ENCODE measurements at places on chromosomes 6 and 20.
A peak's percentile ranks its signal among the peaks of the same experiment; 100 is the strongest.

DNA sequence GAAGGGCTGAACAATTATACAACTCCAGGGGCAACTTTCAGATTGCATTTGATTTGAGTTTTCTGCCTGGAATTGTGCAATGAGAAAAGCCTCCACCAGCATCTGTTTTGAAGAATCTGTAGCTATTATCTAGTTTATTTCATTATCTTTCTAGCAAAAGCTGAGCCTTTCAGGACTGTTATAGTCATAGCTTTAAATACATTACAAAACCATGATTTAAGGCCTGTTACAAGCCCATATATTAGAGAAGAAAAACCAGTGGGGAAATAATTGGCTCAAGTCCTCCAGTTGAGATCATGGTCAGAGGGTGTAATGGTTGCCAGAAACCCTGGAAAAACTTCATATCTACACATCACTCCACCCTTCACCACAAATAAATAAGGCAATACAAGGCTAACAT lies 676.2 kb downstream of the HDGFL1 start:
- DNase-seq: no peak

DNA sequence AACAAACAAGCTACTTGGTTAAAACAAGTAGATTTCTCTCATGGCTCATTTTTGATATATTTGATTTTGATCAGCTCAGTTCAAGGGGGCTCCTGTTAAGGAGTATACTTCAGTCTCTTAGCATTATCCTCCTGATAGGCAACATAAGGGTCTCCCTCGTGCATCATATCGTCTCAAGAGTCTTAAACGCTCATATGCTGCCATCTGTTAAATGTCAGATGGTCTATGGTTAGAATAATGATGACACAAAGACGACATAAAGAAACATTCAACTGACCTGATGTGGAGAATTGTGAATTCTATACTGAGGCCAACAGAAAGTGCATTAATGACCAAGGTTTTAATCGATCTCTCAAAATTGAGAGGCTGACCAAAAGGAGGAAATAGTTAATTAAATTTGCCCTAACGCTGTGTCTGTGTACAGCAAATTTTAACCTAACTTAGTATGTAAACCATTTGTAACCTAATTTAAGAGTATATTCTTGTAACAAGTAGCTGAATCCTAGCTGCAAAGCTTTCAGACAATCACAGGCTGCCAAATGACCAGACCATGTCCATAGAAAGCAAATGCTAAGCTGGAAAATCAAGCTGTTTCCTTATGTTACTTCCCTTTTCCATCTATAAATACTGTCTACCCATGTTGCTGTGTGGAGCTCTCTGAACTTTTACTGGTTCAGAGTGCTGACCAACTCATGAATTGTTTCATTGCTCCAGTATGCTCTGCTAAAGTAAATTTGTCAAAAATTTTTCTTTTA lies 1688.5 kb downstream of the GRIK2 start:
- DNase-seq: no peak

- no peak for DNase-seq
These were observed 5.4 kb upstream of the RSPH3 start for GRCh38 chr6:159005436-159005835.

GRCh38 chr20:62122654-62123449 lies 577 bp downstream of the LSM14B start:
- DNase-seq: peak; percentile 53

GRCh38 chr6:25166955-25167748 lies 112.0 kb upstream of the CARMIL1 start:
- DNase-seq: no peak

DNA sequence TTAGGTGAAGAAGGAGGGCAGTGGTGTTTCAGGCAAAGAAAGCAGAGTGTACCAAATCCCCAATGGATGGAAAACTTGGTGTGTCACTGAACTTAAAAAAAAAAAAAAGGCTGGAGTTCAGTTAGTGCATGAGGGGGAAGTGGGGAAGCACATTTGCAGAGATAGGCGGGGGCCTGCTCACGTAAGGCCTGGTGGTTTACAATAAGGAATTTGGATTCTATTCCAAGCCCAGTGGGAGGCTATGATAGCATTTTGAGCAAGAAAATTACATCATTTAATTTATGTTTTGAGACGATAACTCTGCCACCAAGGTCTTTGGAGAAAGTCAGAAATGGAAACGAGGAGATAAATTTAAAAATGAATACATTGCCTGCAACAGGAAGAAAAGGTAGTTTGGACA lies 225.5 kb downstream of the EYA4 start:
- no peak for DNase-seq

DNA sequence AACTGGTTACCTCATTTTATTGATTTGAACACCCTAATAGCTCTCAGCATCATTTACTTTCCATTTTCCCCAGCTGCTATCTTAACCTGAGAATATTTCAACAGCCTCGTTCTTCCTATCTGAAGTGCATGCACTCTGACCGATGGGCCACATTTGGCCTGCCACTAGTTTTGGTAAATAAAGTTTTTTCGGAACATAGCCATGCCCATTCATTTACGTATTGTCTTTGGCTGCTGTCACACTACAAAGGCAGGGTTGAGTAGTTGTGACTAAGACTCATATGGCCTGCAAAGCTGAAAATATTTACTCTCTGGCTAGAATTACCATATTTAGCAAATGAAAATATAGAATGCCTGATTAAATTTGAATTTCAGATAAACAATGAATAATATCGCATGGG lies 10.8 kb downstream of the ADGRF4 start:
- no peak for DNase-seq

DNA sequence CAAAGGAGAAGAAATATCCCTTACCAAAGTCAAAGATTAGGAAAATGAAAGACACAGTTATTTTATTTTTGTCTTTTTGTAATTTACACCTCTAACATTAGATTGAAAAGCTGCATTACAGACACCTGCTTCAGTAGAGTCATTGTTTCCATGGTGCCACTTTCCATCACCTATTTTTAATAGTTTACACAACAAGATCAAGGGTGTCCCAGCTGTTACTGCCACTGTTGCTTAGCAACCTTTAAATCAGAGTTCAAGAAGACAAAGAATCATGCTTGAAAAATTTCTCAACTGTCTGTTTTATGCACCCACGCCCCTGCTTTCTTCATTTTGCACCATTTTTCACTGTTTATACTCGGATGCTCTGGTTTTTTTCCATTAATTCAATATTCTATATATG lies 668.2 kb upstream of the GJE1 start:
- no peak for DNase-seq

- DNase-seq: no peak
These were observed 45.3 kb downstream of the B4GALT5 start for GRCh38 chr20:49668181-49668877.

GRCh38 chr6:165880686-165881085 lies 217.6 kb upstream of the PDE10A start:
- DNase-seq: no peak

- DNase-seq: no peak
These were observed 10.1 kb downstream of the NAA20 start for GRCh38 chr20:20027284-20027683.

DNA sequence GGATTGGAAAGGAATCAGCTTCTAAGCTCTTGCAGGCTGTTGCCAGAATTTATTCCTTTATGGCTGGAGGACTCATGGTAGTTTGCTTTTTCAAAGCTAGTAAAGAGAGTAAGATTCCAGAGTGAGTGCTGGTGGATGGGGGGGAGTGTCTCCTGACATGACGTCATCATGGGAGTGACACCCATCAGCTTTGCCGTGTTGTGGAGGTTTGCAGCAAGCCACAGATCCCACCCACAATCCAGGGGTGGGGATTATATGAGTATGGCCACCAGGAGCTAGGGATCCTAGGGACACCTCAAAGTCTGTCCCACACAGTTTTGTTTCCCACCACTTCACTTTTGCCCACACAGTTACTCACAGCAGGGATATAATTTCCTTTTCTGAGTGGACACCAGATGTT lies 28.7 kb upstream of the PMEPA1 start:
- no peak for DNase-seq

- DNase-seq: peak; percentile 49
These were observed 51.9 kb downstream of the GCLC start for GRCh38 chr6:53492860-53493634.
